ENCODE measurements at places on chromosomes 7 and 10.

GRCh38 chr7:139023076-139023475, 12.8 kb downstream of the ZC3HAV1L start:
- no peak for DNase-seq

DNA sequence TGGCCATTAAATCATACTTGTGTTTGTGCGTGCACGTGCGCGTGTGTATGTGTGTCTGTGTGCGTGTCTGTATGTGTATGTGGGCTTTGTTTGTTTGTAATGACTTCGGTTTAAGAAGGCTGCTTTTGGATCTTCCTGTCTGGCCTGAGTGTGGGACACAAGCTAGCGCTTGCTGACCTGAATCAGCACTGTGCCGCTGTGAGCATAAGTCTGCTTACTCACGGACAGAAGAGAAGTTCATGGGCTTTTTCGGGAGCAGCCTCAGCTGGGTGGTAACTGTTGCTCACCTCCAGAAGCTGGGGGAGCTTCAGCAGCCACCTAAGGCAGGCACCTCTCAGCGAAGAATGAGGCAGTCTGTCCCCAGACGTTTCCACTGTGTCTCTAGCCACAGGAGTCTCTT, 56.1 kb upstream of the TRUB1 start:
- DNase-seq = no peak

- no peak for DNase-seq
Observed at GRCh38 chr7:35865287-35865686, 64.4 kb downstream of the SEPTIN7 start.

DNA sequence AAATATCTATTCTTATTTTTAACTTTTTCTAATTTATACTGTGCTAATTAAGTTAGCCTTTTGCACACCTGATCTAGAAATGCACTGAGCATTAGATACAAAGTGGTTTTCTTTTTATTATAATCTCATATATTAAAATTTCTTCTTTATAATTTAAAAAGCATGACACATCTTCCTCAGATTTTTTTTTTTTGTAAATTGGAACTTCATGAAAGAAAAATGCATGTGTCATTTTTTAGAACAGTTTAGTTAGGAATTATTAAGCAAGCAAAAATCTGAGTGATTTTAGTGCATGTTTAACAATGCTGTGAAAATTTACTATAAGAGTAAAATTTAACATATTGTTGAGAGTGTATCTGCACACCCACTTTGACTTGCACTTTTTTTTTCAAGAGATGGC, 367.9 kb downstream of the TFEC start:
- no peak for DNase-seq

- DNase-seq = no peak
Observed at GRCh38 chr10:23899166-23899565, 309.8 kb upstream of the KIAA1217 start.
